Nephron progenitor cell (in vitro differentiated cells): ENCODE measurements at places on chromosomes 4 and X.
A peak's percentile ranks its signal among the peaks of the same experiment; 100 is the strongest.

DNA sequence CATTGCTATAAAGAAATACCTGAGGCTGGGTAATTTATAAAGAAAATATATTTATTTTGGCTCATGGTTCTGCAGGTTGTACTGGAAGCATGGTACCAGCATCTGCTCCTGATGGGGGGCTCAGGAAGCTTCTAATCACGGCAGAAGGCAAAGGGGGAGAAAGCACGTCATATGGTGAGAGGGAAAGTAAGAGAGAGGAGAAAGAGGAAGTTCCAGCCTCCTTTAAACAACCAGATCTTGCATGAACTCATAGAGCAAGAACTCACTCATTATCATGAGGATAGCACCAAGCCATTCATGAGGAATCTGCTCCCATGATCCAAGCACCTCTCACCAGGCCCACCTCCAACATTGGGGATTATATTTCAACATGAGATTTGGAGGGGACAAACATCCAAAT, 125.0 kb upstream of the GRPR start:
- no peak for DNase-seq

GRCh38 chr4:10619855-10620254, 64.7 kb downstream of the CLNK start:
- no peak for DNase-seq

DNA sequence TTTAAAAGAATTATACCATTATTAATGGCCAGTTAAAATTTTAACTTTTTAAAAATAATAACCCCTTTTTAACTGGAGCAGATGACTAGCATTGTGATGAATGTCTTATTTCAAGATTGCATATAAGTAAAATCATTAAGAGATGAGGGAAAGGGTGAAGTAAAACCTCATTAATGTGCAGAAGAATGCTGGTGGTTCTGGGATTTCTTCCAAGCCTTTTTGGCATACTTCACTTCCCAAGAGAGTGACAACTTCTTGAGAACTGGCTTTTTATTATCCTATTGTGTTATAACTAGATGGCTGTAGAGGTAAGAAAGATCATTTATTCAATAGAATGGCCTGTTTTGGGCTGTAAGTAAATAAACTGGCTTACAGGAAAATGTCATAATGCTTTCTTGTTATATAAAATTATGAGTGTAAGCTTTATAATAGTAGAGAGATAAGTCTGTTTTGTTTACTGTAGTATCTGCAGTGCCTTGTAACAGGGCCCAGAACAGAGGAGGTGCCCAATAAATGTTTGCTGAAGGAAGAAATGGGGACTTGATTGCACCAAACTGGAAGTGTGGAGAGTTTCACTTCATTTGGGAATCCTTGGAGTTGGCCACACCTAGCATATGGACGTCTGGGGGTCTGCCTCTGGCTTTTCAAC, 242.9 kb upstream of the PITX2 start:
- DNase-seq, result no peak

DNA sequence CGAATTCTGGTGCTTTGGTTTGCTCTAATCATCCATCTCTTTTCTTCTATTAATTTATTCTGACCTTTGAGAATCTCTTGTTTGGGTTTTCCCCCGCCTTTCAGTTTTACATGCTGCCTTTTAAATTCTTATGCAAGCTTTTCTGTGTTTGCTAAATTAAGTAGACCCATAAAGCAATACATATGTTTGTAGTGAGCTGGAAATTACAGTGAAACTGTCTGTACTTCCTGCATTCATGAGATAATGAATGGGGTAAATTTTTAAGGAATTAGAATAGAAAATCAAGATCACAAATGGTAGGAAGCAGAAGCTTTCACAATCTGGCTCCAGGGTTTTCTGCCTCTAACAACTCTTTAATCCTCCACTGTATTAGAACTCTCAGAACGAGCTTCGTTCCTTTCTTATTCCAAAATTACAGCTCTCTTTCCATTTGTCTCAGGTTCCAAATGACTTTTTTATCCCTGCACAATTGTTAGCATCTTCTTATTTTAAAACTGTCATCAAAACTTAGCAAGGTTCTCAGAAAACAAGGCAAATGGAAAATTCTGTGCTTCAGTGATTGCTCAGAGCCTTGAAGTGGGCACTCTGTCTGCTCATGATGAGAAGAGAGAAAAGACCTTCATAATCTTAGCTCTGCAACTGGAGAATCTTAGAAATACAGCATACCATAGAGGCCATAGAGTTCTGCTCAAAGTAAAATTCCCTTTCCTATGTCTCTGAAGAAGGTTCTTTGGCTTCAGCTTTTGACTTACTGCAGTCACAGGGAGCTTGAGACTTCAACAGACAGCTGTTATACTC, 108.2 kb downstream of the EGF start:
- DNase-seq, result no peak

GRCh38 chr4:98433691-98434090, 172.5 kb downstream of the RAP1GDS1 start:
- DNase-seq, result no peak

- no peak for DNase-seq
Measured at GRCh38 chr4:82560853-82561785, 669 bp downstream of the TMEM150C start.

DNA sequence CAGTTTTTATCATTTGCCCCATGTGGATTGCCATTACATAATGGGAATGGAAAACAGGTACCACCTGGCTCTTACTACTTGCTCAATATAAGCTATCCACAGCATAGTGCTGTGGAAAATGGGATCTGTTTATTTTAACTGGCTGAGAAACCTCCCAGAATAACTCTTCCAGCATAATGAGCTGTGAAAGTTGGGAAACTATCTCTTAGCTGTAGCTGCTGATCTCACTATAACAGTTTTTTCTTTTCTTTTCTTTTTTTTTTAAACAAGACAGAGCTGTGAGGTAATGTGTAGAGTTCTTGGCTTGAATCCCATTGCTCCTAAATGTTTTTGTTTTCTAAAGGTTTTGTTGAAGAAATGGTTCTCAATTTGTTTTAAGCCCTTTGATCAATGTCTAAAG, 988.3 kb downstream of the PCDH19 start:
- no peak for DNase-seq

- DNase-seq, result no peak
Measured at GRCh38 chr4:13476915-13477314, 7.2 kb downstream of the RAB28 start.

DNA sequence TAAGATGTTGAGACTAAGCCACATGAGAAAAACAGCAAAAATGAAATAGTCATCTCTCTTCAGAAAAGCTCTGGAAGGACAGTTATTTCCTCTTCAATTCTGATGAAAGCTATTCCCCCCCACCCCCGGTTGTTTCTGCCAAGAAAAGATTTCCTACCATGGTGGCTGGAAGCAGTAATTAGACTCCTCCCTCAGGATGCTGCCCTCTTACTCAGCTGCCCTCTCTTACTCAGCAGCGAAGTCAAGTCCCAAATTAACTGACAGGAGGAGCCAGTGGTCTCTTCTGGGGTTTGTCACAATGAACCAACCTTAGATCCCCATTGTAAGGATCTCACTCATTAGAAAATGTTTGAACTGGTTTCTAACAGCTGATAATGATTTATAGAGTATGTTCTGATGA, 38.0 kb downstream of the GPM6B start:
- no peak for DNase-seq

DNA sequence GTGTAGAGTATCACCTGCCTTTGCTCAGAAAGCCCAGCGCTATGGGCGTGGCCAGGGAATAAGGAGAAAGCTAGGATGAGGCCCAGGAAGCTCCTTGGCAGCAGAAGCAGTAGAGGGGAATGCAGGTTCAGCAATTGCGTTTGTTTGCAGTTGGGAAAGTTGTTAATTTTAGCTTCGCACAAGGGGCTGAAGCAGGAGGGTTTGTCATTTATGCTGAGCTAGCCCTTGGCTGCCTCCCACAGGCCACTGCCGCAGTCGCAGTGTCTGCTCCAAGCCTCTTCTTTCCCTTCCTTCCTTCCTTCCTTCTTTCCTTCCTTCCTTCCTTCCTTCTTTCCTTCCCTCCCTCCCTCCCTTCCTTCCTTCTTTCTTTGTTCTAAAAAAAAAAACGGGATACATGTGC, 21.5 kb downstream of the FRMPD3 start:
- DNase-seq, result no peak

- no peak for DNase-seq
Measured at GRCh38 chrX:11212741-11213140, 80.5 kb upstream of the AMELX start.

GRCh38 chr4:76830964-76831703, 66.8 kb downstream of the SOWAHB start:
- peak; percentile 40 for DNase-seq

DNA sequence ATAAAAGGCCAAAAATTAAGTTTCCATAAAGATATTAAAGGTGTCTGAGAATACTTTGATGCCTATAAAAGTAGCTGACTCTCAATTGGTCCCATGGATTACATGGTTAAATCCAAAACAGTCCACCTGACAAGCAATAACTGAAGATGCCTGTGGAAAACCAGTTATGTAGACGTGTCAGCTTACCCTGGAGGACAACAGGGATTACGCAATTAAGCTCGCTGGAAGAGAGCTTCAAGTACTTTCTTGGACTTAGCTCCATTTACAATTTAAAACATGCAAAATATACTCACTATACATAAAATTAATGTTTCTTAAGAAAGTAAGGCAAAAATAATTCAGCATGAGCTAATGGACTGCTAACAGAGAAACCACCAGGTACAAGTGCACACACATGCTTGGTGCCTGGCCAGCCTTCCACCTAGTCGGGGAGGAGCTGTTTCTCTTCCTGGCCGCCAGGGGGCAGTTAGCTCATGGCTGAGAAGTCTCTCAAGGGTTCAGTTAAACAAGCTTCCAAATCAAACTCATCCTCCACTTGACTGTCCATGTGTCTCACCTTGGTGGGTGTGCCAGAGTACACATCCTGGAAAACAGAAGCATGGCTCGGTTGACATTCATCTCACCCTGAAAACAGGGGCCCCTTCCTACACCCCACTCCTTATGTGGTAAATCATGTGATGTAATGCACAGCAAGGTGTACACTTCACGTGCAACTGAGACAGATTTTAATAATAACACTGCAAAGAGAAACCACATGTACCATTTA, 9.2 kb upstream of the FAM53A start:
- DNase-seq, result peak; percentile 78

DNA sequence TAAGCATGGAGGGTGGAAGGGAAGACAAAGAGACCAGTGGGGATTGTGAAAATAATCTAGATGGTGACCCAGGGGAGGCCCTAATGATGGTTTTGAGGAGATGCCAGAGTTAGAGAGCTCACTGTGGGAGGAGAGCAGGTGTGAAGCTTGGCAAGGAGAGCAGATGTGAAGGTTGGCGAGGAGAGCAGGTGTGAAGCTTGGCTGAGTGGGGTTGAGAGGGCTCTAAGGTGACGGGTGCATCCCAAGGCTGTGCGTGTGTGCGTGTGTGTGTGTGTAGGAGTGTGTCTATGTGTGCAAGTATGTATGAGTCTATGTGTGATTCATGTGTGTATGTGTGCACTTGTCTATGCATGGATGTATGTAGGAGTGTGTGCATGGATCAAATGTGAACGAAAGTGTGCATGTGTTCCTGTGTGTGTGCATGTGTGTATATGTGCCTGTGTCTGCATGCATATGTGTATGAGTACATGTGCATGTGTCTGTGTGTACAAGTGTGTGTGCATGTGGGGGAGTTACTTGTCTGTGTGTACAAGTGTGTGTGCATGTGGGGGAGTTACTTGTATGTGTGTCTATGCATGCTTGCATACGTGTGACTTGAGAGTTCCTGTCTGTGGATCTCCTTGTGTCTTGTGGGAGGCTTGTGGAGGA, 72.0 kb downstream of the EVC start:
- DNase-seq, result no peak

DNA sequence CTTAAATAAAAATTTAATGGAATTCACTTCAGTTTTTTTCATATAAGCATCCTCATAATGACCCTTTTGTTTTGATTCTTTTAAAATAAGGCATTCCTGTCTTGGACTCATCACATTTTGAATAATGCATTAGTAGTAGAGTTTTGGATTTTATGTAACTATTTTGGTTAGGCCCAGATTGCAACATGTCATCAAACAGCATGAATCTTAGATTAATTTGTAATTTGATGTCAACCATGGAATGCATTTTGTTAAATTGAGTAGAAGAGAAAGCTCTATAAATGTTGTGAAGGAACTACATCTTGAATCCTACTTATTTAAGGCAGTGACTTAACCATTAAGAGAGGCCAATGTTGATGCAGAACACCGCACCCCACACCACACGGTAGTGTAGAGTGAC, 3.1 kb downstream of the DIAPH2 start:
- no peak for DNase-seq

GRCh38 chrX:155876704-155877103, 4.4 kb upstream of the VAMP7 start:
- DNase-seq, result no peak

DNA sequence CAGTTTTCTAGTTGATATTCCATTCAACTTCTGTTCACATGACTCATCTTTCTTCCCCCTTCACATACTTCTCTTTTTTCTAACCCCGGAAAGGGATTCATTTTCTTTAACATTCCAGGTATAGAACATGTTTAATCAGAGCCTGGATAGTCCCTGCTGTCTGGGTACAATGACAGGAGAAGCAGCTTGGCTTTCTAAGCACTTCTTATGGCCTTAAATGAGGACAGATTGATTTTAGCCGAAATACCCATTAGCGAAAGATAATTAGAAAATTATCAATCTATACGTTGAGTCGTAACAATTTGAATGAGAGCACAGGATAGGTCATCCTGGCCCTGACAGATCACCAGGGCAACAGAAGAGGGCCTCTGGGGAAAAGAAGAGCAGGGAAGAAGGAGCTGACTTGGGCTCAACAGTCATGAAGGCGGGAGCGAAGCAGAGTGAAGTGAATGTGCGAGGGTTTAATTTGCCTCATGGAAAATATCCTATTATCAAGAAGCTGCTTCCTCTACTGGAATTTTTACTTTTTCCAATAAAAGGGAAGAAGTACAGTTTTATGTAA, 62.2 kb downstream of the PPP1R2C start:
- DNase-seq, result no peak

DNA sequence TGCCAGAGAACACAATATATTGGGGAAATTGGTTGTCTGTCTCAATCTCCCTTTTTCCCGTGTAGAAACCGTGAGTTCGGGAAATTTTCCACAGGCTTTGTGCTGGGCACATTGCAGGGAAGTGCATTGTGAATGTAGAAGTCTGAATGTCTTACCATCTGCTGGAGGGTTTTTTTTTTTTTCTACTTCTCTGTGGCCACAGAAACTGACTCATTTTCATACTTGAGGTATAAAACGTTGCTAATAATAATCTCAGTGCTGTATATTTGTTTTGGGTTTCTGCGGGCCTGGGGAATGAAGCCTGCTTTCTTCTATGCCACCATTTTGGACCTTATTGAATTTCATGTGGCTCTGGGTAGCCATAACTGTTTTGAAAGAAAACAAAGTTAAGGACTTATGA, 1001.2 kb downstream of the STIM2 start:
- DNase-seq, result no peak
